ENCODE measurements at places on chromosomes 7 and 10.

DNA sequence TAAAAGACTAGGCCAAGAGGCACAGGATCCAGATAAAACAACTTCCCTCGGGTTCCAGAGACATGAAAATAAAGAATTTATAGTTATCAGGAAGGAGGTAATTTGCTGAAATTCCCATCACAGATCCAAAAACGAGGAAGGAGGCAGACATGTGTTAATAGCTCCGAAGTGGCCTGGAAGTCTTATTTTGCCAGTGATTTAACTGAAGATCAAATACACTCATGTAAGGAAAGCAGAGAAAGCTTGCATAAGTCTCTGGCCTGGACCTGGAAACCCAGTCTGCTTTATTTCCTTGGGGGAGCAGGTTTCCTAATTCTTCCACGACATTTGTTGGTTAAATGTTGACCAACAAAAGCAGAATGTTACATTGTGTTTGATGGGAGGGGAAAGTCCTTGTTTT is 498.7 kb upstream of the C7orf33 start:
- no peak for DNase-seq

DNA sequence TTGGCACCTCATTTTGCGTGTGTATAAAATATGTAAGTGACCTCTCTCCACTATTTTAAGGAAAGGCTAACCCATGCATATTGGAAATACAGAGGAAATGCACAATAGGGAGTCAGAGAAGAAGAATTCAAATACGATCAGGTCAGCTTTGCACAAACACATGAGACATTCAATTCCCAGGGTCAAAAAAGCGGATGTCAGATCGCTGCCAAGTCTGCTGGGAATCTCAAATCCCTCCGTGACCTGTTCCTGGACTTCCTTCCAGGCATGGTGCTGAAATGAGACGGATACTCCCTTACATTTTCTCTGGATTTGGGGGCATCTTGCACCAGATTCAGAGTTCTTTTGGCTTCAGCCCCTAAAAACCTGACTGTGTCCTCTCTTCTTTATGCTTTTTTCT is 91.9 kb upstream of the PRKCQ start:
- no peak for DNase-seq

- DNase-seq, result no peak
These were observed 15.0 kb downstream of the CXCL12 start for GRCh38 chr10:44369854-44370253.

DNA sequence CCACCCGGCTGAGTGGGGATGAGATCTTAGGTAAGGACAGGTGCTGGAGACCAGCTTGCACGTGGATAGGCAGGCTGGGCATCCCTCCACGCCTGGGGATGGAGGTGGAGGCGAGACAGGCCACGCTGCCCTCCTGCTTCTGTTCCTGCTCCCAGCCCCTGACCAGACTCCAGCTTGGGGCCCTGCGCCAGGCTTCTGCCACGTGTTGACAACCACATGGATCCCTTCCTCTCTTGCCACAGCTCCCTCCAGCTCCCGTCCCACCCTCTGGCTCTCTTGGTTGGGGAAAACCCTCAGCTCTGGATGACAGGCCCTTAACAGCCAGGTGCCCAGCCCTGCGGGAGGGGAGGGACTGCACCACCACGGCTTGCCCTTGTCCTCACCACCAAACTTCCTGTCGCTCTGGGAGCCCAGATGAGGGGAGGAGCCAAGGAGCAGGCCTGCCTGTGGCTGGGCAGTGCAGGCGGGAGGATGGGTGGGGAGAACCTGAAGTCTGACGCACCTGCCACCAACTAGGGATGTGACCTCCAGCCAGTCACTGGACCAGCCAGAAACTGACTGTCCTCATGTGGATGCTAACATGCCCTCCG is 36.0 kb downstream of the KCNH2 start:
- peak; percentile 30 for DNase-seq

GRCh38 chr7:77954773-77955555 is 156.4 kb downstream of the PHTF2 start:
- no peak for DNase-seq

GRCh38 chr10:71774916-71775702 is 1.8 kb upstream of the VSIR start:
- DNase-seq, result no peak

DNA sequence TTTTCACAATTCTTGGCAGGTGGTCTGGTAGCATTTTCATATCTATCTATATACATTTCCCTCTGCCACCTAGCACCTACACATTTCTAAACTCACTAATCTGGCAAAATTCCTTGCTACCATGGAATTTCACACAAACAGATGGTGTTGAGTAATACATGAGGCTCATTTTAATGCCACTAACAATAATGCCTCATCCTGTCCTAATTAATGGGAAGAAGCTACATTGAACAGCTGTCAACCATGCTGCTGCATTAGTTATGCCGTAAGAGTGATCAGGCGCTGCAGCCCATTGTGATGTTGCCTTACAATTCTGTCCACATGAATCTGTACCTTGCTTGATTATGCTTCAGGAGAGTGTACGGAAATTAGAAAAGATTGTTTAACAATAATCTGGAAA is 23.2 kb downstream of the COL1A2 start:
- DNase-seq, result no peak

GRCh38 chr7:49878089-49878488 is 104.7 kb downstream of the VWC2 start:
- no peak for DNase-seq

DNA sequence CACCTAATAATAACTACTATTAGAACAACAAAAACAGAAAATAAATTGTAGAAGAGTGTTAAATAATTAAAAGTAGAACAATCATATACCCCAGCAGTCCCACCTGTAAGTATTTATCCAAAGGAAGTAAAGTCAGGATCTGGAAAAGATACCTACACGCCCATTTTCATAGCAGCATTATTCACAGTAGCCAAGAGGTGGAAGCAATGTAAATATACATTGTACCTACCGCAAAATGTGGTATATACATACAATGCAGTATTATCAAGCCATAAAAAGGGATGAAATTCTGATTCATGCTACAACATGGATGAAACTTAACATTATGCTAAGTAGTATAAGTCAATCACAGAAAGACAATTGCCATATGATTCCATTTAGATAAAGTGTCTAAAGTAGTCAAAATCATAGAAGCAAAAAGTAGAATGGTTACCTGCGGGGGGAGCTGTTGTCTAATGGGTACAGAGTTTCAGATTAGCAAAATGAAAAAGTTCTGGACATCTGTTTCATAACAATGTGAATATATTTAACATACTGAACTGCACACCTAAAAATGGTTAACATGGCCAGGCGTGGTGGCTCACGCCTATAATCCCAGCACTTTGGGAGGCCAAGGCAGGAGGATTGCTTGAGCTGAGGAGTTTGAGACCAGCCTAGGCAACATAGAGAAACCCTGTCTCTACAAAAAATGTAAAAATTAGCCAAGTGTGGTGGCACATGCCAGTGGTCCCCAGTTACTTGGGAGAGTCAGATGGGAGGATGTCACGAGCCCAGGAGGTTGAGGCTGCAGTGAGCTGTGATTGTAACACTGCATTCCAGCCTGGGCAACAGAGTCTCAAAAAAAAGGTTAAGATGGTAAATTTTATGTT is 6.0 kb upstream of the TMED4 start:
- DNase-seq, result peak; percentile 43

- DNase-seq, result no peak
These were observed 49.1 kb downstream of the GATA3 start for GRCh38 chr10:8103543-8103942.

- DNase-seq, result no peak
These were observed 58.4 kb upstream of the ETV1 start for GRCh38 chr7:14047709-14048399.

Data from stimulated activated CD4-positive, alpha-beta T cell treated with anti-CD3 and anti-CD28 coated beads, Interleukin-4, amount 100 ng/mL, for 48 hours (primary cell).